Stimulated activated CD4-positive, alpha-beta T cell treated with anti-CD3 and anti-CD28 coated beads, Interleukin-4, amount 100 ng/mL, for 4 hours (primary cell): ENCODE measurements at places on chromosomes 4 and X.

- DNase-seq, result no peak
Observed at GRCh38 chrX:9291629-9292028, 173.2 kb upstream of the TBL1X start.

DNA sequence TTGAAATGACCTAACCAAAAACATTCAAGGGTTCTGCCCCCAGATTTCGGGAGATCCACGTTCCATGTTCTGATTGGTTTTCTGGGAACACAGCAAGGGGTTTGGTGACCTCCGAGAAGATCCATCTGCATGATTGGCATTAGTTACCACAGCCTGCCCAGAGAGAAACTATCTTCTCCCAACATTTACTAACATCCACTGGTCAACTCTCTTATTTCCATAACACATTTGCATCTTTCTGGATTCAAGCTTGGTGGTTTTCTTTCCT lies 15.6 kb downstream of the SHOX start:
- DNase-seq, result no peak

GRCh38 chr4:98260047-98260578 lies 1.1 kb upstream of the RAP1GDS1 start:
- DNase-seq, result no peak

GRCh38 chr4:16120720-16121119 lies 36.9 kb upstream of the PROM1 start:
- DNase-seq, result no peak

DNA sequence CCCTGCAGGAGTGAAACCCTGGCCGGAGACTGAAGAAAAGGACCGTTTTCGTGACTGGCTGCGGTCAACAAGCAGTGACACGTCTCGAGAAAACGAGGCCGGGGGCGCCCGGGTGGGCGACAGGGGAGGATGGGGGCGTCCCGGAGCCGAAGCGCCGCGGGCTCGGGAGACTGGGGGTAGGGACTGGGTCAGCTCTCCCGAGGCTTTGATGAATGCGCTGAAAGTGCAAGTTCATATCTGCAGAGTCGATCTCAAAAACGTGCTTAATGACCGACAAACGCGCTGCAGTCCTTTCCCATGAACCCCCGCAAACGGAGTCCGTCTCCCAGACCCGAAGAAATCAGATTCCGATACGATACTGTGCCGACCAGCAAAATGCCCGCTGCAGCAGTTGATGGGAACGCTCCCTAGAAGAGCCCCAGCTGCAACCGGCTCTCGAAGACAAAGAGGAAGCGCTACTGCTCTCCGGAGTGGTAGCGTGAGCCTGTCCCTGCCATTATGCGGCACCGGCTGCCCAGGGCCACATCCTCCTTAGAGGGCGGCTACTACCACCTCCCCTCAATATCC lies 806 bp upstream of the CD99L2 start:
- DNase-seq, result peak; percentile 1

- no peak for DNase-seq
Observed at GRCh38 chrX:134520860-134521390, 61.0 kb downstream of the HPRT1 start.

DNA sequence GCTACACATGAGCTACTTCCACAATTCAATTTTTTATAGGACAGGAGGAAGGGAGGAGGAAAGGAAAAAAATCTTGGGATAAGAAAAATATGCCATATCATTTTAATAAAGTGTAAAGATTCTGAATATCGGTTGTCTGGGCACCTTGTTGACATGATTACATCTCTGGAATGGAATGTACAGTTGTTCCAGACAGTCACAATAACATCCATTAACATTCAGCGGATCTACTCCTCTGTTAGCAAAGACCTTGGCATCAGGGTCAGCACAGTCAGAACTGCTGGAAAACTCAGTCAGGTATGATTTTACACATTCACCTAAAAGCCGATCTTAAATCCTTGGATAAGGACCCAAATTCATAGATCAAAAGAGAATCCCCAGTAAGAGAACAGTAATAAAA lies 85.4 kb upstream of the ARMCX2 start:
- DNase-seq, result no peak

DNA sequence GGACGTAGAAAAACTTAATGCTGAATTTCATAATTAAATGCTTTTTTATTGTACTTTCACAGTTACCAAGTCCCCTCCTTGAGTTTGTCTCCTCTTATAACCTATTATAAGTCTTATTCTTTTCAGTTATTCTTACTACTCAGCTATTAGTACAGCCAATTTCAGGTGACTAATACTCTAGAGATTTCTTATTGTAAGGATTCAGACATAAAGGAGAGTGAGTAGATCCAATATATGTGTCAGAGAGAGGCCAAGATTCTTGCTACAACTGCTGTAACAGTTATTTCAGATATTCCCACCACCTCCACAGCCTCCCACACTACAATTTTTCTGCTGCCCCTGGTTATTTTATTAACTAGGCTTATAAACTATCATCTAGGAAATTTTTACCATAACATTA lies 274.5 kb downstream of the GPAT3 start:
- DNase-seq, result no peak

DNA sequence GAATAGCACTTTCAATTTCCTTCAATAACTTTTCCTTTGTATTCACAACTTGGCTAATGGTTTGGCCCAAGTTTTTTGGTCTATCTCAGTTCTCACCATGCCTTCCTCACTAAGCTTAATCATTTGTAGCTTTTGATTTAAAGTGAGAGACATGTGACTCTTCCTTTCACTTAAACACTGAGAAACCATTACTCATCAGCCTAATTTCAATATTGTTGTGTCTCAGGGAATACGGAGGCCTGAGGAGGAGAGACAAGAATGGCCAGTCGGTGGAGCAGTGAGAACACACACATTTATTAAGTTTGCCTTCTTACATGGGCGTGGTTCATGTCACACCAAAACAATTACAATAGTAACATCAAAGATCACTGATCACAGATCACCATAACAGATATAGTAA lies 56.7 kb downstream of the TSPAN5 start:
- DNase-seq, result peak; percentile 12

- no peak for DNase-seq
Observed at GRCh38 chr4:2388429-2389182, 29.8 kb downstream of the ZFYVE28 start.

GRCh38 chr4:155566354-155566753 lies 100.3 kb upstream of the GUCY1A1 start:
- no peak for DNase-seq

DNA sequence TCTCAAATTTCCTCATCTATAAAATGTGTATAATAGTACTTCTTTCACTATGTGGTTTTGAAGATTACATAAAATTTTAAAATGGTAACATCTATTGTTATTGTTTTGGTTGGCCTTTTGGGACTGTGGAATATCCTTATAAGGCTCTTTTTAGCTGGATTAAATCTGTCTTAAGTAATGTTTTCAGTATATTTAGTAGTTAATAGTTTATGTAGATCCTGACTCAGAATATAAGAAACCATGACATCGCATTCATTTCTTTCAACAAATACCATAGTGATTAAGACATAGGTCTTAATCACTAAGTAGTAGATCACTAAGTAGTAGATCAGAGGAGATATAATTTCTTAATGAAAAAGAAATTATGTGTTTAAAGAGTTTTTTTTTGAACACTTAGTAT lies 48.5 kb downstream of the MRPL1 start:
- DNase-seq, result no peak

DNA sequence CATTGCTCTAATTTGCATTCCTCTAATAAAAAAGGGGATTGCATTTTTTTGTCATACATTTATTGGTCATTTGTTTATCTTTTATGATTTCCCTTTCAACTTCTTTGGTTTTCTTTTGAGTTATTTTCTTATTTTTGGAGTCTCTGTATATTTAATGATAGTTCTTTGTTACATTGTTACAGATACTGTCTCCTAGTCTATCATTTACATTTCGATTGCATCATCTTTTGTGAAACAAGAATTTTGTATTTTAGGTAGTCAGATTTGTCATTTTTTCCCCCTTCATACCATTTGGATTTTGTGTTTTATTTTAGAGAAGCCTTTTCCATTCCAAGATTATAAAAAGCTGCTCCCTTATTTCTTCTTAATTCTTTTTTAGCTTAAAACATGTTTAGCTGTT lies 37.1 kb downstream of the SNX25 start:
- no peak for DNase-seq

DNA sequence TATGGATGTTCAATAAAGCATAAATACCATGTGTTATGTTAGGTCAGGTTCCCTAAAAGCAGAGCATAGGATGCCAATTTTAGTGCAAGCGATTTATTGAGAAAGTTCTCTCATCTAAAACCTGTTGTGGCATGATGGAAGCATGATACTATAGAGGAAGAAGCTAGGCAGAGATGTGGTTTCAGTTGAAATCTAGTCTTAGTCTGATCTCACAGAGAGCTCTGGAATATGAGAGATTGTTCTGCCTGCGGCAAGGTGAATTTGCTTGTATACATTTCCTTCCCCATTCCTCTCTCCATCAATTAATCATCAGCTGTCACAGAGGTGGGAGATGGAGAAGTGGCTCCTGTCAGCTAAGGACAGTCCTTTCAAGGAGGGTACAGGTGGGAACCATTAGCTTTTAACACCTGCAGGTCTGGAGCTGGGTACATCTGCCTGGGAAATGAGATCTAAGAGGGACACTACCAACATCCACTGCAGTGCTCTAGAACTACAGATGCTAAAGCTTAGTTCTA lies 252.4 kb downstream of the CFAP299 start:
- no peak for DNase-seq

DNA sequence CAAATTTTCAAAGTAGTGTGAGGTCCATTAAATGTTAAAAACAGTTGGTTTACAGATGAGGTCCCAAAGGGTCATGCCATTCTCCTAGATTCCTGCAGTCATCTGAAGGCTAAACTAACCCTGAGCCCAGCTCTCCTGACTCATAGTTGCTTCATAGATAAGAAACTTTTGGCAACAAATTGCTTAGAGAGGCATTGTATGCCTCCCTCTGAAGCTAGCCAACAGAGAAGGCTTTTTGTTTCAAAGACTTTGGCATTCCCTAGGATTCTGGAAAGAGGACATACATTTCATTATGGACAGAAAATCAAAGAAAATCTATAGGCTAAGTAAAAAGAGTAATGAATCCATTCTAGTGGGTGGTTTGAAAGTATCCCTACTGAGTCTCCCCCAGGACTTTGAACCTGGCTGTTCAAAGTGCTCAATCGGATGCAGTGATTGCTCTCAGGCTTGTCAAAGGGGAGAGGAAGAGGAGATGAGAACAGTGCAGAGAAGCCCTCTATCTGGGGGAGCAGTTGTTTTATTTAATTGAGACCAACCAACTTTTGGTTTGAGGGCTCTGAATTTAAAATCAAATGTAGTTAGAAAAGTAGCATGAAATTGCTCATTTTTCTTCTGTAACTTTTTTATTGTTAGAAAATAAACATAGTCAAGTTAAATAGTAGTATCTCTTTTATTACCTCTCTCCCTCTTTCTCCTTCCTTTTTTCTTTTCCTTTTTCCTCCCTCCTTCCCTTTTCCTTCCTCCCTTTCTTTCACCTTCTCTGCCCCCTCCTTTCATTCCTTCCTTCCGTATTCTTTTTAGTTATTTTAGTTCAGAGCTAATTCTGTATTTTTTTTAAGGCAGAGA lies 72.3 kb upstream of the ZNF518B start:
- no peak for DNase-seq

DNA sequence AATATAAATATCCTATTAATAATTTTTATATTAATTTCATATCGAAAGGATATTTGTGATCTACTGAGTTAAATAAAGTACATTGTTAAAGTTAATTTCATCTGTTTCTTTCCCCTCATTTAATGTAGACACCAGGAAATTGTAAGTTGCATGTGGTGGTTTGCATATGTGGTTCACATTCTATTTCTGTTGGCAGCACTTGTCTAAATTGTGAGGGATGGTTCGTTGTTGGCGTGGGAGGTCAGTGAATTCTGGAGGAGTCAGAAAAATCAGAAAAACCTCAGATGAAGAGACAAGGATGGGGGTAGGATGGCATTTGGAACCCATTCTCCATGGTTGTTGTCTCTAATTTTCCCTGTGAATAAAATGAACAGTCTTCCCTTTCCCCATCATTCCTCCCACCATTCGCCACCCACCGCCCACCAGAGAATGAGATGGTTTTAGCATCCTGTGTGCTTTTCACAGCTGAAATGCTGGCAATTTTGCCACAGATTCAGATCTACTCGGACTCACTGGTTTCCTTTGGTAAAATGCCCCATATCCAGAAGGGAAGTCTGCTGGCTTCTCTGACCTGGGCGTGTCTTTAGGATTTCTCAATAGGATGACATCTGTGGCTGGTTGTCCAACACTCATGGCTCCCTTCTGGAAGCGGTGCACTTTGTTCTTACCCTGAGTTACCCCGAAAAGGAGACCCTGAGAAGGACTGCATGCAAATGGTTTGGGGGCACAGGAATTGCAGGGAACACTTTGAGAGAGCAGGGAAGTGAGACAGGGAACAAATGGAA lies 52.3 kb downstream of the LGI2 start:
- no peak for DNase-seq

GRCh38 chr4:108342325-108342970 lies 173.7 kb upstream of the LEF1 start:
- no peak for DNase-seq

GRCh38 chr4:3408793-3409330 lies 32.9 kb upstream of the HGFAC start:
- DNase-seq, result no peak

DNA sequence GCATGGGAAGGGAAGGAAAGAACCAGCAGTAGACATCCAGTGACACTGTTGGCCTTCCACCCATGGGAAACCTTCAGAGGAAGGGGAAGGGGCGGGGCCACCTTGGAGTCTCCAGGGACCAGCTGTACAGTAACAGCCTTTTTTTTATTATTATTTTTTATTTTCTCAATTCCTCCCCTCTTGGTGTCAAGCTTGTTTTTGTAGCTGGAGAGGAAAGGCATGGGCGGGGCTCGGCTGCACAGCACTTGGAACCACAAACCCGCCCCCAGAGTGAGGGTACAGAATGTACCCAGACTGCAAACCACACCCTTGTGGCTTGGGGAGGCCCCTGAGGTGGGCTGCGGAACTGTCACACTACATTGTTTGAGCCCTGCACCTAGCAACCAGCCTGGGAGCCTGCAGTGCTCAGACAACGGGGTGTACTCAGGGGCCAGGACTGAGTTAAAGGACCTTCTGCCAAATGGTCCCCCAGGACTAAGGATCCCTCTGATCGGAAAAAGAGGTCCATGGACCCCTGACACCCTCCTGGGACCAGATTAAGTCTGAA lies 45.7 kb downstream of the PRPS1 start:
- DNase-seq, result peak; percentile 87

- DNase-seq, result no peak
Observed at GRCh38 chr4:187972135-187972534, 23.4 kb upstream of the ZFP42 start.

DNA sequence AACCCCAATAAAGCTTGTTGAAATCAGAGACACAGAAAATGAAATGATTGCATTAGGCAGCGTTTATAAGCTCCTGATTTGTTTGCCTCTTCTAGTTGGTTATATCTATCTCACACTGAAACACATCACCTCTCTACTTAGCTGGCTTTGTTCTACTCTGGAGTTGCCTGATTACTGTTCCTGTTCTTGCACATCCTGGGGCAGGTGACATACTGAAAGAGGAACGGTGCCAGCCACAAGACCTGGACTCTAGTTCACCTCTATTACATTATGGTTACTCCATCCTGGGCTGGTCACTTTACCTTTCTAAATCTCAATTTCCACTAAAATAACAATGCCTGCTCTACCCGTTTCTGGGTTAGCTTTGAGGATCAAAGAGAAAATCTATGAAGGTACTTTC lies 47.9 kb downstream of the TRIM2 start:
- DNase-seq, result no peak

GRCh38 chr4:126361287-126361686 lies 1046.5 kb downstream of the FAT4 start:
- no peak for DNase-seq

- no peak for DNase-seq
Observed at GRCh38 chrX:71081330-71082123, 13.4 kb upstream of the SNX12 start.
